NCI-H1930 (cell line): ENCODE measurements at places on chromosomes 7 and 10.

GRCh38 chr7:73896454-73896853 lies 35.5 kb downstream of the TMEM270 start:
- DNase-seq = no peak

DNA sequence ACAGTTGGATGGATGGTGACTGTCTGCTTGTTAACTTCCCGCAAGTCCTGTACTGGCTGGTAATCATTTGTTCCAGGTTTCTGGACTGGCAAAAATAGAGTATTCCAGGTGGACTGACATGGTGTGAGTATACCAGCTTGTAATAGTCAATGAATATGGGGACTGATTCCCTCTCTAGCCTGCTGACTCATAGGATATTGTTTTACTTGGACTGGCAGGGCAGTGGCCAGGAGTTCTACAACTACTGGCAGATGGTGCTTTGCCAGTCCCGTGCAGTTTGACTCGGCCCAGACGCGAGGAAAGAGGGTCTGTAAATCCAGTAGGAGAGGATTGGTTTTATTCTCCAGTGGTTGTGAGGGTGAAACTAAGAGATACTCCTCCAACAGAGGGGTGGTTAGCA lies 78.0 kb downstream of the PRR15 start:
- DNase-seq = no peak

GRCh38 chr7:116706668-116707126 lies 34.7 kb downstream of the MET start:
- no peak for DNase-seq

GRCh38 chr7:70707823-70708243 lies 424.1 kb upstream of the GALNT17 start:
- no peak for DNase-seq

GRCh38 chr10:71727105-71727737 lies 7.6 kb upstream of the C10orf105 start:
- DNase-seq = no peak

DNA sequence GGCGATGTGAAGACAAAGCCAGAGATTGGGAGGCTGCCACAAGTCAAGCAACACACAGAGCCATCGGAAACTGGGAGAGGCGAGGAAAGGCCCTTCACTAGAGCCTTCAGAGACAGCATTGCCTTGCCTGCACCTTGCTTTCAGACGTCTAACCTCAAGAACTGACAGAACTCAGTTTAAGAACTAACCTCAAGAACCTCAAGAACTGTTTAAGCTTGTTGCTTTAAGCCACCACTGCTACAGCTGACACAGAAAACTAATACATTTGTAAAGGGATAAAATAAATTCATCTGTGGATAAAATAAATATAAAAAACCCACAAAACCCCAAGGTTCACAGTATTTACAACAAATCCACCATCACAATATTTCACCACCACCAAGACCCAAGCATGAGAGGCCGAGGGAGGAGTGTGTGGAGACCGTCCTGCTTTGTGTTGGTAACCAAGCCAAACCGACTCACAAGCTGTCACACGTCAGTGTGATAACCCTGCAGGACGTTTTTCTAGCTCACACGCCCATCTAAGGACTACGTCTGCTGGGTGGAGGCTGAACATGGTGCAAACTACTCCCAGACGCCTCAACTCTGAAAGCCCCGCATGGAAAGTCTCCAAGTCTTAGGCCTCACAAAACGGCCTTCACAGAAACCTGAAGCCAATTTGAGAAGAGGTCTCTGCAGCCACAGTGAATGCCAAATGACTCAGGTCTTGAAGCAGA lies 116.8 kb downstream of the ABLIM1 start:
- DNase-seq = no peak

DNA sequence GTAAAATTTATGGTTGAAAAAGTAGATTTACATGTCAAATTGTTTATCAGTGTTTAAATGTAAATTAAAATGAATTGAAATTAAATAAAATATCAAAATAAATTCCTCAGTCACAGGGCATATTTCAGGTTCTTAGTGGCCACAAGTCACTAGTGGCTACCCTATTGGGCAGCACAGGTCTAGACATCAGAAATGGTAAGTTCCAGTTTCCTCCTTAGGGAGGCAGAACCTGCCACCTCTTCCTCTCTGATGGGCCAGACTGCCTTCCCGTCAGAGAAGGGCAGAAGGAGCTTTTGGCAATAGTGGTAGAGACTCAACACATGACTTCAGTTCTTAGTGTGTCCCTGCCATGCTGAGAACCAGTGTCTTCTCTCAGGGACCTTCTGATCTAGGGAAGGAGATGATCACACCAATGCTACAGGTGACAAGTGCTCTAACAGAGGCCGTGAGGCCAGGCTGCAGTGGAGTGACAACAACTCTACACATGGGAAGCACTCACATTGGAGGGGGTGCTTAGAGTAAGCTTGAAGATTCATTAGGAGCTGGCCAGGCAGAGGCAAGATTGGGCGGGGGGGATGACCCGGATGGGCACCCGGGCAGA lies 14.4 kb upstream of the PCBD1 start:
- no peak for DNase-seq

- peak; percentile 75 for DNase-seq
Measured at GRCh38 chr10:101587725-101588653, at the start of the genes DPCD and POLL. DPCD (plus strand) TSS chr10:101588321; CDS start chr10:101588337, 16 bp downstream. POLL (minus strand) TSS chr10:101588257; CDS start chr10:101587360, 897 bp downstream.

DNA sequence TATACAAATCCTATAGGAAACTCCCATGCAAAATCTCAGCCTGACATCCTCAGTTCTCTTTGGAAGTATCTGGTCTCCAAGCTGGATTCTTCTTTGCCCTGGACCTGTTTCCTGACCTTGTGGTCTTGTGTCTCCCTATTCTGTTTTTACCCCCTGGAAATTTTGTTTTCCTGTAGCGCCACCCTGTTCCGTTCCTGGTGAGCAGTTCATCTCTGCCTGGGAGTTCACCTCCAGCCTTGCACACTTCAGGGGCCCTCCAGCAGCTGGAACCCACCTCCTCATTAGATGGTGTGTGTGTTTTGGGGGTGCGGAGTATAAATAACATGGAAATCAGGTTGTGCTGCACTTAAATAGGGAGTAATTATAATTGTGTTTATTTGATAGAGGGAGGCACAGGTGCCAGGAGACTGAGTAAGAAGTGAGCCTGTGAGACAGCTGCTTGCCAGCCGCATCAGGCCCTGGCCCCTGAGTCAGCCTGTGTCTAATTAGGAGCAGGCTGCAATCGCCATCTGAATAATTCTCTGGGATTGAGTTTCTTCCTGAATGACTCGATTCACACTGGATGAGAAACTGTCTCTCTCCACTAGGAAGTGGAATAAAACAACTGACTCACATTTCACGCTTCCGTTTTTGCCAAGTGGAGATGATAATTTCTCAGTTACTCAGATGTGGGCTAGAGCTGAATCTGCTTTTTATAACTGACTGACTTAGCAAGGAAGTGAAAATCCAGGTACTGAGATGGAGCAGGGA lies 69.4 kb upstream of the HECTD2 start:
- DNase-seq = no peak

- DNase-seq = no peak
Measured at GRCh38 chr10:78981970-78982281, 86.8 kb upstream of the ZMIZ1 start.

DNA sequence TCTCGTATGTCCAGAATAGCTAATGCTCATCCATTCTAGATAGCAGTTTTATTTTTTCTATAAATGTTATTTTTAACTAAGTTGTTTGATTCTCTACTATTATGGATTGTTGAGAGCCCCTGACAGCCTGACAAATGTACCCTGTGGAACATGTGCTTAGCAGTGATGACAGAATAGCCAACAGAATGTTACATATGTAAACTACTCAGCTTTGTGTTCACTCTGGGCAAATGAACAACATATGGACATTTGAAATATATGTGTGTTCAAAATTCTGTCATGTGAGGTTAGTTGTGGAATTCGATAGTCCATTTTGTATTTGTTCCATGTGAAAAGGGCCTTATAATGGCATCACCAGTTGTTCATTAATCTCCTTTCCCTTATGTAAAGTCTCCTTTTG lies 199.7 kb downstream of the EXOC4 start:
- no peak for DNase-seq

DNA sequence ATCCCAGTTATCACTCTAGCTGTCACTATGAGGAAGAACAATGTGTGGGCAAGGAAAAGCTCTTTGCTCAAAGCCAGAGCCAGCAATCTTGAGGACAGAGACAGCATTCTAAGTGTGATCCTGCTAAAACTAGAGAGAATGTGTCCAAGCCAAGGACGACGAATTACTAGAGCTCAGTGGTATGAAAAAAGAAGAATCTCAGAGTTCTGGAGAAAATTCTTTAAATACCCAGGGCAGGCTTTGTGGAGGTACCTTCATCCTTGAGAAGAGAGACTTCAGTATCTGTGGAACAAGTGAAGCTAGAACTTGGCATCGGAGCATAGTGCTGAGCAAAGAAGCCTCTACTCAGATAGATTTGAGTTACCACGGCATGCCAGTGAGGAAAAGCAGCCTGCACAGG lies 209.8 kb downstream of the TRIL start:
- no peak for DNase-seq

DNA sequence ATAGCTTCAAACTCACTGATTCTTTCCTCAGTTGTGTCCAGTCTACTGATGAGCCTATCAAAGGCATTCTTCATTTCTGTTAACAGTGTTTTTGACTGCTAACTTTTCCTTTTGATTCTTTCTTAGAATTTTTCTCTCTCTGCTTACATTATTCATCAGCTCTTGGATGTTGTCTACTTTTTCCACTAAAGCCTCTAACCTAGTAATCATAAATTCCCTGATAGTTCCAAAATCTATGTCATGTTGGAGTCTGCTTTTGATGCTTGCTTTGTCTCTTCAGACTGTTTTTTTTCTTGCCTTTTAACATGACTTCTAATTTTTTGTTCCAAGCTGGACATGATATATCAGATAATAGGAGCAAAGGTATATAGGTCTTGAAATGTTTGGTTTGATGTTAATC lies 78.0 kb downstream of the ADAM22 start:
- DNase-seq = no peak

- no peak for DNase-seq
Measured at GRCh38 chr10:80268266-80268665, 21.2 kb downstream of the MAT1A start.

GRCh38 chr7:92330835-92331438 lies 85.2 kb downstream of the ANKIB1 start:
- DNase-seq = no peak

- no peak for DNase-seq
Measured at GRCh38 chr10:79056361-79056735, 12.4 kb upstream of the ZMIZ1 start.

- no peak for DNase-seq
Measured at GRCh38 chr10:21953585-21954057, 49.9 kb downstream of the DNAJC1 start.

- DNase-seq = no peak
Measured at GRCh38 chr7:46450425-46450824, 529.4 kb upstream of the IGFBP3 start.

GRCh38 chr7:12788591-12788990 lies 101.2 kb downstream of the ARL4A start:
- DNase-seq = no peak

GRCh38 chr10:114334301-114334700 lies 70.0 kb downstream of the AFAP1L2 start:
- DNase-seq = no peak

DNA sequence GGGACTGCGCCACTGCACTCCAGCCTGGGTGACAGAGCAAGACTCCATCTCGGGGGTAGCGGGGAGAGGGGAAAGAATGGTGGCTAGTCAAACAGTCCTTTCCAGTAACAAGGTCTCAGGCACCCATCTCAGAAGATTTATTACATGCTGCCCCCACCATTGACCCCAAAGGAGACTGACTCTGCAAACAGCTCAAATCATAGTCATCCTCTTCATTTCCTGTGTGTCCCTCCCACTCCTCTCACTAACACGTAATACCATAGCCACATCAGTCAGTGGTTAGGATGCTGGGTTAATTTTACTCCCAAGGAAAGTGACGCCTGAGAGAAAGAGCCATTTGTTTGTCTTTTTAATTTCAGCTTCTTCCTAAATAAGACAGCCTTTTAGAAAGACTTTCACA lies 56.6 kb upstream of the BET1 start:
- DNase-seq = no peak

GRCh38 chr10:44723619-44724325 lies 187.4 kb upstream of the TMEM72 start:
- no peak for DNase-seq

GRCh38 chr10:133258818-133259601 lies 17.7 kb downstream of the ADAM8 start:
- DNase-seq = no peak

GRCh38 chr10:89269433-89270152 lies 18.0 kb upstream of the LIPA start:
- no peak for DNase-seq

DNA sequence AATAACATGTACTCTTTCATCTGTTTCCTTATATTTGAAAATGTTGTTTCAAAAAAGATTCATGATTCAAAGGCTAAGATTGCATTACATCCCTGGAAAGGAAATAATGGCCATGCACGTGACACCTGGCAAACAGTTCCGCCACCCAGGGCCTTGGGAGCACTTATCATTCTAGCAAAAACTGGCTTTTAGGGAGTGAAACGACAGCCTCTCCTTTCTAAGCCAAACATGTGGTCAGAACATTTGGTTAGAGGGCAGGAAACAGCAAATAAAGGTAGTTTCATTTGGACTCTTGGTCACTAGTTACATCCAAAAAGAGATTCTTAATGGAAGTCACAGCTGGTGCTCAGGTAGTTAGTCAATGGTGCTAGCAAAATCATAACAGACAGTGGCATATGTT lies 83.5 kb downstream of the FAS start:
- no peak for DNase-seq

GRCh38 chr10:102713539-102713813 lies 721 bp downstream of the ARL3 start:
- DNase-seq = peak; percentile 62

- no peak for DNase-seq
Measured at GRCh38 chr7:145378197-145378596, 542.3 kb upstream of the TPK1 start.

DNA sequence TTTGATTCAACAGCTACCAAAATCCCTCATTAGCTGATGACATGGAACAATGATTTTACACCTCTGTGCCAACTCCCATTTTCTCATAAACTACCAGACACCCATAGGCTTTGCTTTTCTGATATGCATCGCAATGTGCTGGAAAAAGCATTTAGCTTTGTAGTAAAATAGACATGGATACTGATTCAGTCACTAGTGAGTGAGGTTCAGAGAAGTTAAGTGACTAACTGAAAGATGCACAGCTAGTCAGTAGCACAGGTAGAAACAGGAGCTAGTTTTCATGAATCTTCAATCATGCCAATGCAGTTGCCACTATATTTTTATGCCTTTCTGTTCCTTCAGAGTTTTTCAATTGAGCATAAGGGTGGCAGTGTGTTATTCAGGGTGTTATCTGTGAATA lies 38.7 kb downstream of the PRKG1 start:
- no peak for DNase-seq

GRCh38 chr10:126908225-126908624 lies 3.0 kb downstream of the DOCK1 start:
- no peak for DNase-seq

- no peak for DNase-seq
Measured at GRCh38 chr10:28962768-28963167, 285.4 kb downstream of the BAMBI start.

DNA sequence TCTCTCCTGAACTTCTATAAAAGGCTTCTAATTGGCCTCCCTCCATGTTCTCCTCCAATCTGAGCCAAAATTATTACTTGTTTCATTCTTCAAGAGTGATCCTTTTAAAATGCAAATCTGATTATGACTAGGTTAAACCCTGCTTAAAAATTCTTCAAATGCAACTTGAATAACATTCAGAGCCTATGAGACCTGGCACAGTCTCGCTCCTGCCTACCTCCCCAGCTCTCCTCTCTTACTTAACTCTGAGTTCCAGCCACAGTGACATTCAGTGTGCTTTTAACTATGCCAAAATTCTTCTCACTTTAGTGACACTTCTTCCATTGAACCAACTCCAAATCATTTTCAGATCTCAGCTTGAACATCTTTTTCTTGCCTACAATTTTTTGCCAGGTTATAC lies 68.8 kb downstream of the TMEM168 start:
- no peak for DNase-seq

- no peak for DNase-seq
Measured at GRCh38 chr7:40306025-40306424, 171.2 kb downstream of the SUGCT start.
